ENCODE measurements at places on chromosomes 12 and 14. TPM values are rescaled to one million over a fixed set of nuclear protein-coding genes. Genes with fewer than 3 reads are reported as not detected.

The ANKS1B gene
- 13.0 TPM for total RNA-seq

DNA sequence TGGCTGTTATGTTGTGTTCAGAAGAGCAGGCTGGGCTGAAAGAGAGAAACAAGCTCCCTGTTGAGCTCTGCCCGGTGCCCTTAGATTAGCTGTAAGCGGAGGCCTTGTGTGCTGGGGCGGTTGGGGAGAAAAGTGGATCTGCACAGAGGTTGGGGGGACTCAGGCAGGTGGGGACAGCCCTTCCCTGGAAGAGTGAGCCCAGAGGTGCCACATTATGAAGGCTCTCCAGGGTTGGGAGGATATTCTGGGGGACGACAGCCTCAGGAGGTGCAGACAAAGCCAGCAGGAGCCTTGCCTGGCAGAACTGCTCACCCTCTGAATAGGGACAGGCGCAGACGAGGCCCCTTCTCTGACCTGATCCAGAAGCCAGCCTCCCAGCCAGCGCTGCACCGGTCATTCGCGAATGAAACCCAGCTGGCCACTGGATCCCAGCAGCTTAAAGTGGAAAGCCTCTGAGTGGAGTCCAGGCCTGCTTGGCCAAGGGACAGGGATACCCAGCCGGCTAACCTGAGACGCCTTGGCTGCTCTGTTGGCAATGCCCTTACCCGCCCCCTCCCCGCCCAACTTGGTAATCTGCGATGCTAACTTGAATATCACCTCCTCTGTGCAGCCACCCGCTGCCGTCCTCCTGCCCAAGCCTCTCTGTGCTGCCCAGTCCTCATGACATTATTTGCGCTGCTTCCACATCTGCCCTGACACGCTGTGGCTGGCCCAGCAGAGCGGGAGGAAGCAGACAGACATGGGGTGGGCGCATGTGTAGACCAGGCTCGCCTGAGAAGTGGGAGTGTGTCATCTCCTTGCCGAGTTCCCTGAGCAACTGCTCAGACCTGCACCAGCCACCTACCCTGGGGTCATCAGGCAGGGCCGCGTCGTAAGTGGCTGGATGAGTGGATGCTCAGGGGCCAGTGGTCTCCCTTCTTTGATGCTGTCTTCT is 5.6 kb downstream of the HIP1R start:
- no peaks in the 10 kb centered on the region for H3K36me3 ChIP-seq
- H3K27me3 ChIP-seq = no peaks in the 10 kb centered on the region
- peak overlapping the region; percentile 56 for H3K27ac ChIP-seq
- H3K4me3 ChIP-seq = no peak overlapping the region
- H3K4me1 ChIP-seq = peaks cover 6% of the 10 kb centered on the region

GRCh38 chr12:3135522-3136461 is 58.6 kb downstream of the TSPAN9 start:
- no peaks in the 10 kb centered on the region for H3K36me3 ChIP-seq
- peaks cover 3% of the 10 kb centered on the region for H3K4me1 ChIP-seq
- peak; percentile 33 for DNase-seq
- H3K27me3 ChIP-seq = no peaks in the 10 kb centered on the region
- H3K4me3 ChIP-seq = no peak overlapping the region
- no peak overlapping the region for H3K27ac ChIP-seq

DNA sequence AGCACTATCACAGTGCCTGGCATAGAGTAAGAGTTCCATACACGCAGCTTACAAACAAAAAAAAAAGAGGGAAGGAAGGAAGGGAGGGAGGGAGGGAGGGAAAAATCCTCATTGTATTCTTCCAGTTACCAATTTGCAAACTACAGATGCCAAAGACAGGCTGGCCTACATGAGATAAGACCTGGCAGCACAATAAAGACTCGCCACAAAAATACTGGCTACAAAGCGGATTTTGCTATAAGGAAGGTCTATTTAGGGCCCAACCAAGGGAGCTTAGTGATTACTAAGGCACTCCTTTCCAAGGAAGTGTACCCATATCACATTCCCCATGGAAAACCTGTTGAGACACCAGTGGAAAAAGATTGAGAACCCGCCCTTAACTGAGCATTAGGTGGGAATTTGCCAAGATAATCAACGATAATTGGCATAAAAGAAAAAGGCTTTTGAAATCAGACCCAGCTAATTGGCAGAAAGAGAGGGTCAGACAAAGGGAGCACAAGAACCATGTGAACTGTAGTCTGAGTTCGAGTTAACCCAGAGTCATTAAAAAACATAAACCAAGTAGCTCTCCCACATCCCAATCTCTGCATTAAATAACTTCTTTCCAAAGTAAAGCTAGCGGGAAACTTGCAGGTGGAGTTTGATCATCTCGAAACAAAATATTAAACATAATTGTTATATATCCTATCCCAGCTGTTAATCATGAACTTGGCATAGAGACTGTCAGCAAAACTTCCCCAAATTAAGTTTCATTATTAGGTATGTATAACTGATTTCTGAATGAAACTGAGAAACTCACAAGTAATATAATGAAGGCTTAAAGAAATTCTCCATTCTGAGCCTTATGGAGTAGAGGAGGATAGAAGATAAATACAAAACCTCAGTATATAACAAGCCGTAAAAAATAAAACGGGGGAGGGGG is 50.1 kb downstream of the PHLDA1 start:
- DNase-seq = no peak
- no peak overlapping the region for H3K4me3 ChIP-seq
- no peaks in the 10 kb centered on the region for H3K4me1 ChIP-seq
- H3K36me3 ChIP-seq = no peaks in the 10 kb centered on the region
- no peak overlapping the region for H3K27ac ChIP-seq

DNA sequence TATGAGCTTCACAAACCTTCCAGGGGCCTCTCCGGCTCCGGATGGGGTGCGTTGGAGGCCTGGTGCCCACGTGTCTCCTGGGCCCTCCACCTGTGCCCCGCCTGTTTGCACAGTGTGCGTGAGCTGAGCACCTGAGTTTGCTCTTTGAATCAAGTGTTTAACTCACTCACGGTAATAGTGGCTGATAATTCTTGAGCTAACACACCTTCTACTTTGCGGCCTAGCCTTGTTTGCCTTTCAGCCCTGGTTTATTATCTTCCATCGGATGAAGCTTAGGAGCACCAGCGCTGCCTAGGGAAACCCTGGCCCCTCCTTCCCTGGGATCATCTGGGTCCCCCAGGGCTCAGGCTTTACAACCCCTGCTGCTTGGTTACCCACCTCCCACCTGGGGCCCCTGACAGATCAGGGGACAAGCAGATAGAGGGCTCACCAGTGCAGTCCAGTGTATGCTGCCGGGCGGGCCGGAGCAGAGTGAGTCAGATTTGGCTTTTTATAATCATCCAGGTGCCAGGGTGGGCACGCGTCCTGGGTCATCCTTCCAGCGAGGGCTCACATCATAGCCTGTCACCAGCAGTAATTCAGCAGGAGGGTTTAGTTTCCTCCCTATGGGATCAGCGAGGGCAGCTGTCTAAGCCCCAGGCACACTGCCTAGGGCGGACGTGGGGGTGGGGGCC is 62.8 kb upstream of the RFLNA start:
- DNase-seq = peak; percentile 60
- H3K4me1 ChIP-seq = no peaks in the 10 kb centered on the region
- no peaks in the 10 kb centered on the region for H3K36me3 ChIP-seq
- peak overlapping the region; percentile 19 for H3K27ac ChIP-seq

DNA sequence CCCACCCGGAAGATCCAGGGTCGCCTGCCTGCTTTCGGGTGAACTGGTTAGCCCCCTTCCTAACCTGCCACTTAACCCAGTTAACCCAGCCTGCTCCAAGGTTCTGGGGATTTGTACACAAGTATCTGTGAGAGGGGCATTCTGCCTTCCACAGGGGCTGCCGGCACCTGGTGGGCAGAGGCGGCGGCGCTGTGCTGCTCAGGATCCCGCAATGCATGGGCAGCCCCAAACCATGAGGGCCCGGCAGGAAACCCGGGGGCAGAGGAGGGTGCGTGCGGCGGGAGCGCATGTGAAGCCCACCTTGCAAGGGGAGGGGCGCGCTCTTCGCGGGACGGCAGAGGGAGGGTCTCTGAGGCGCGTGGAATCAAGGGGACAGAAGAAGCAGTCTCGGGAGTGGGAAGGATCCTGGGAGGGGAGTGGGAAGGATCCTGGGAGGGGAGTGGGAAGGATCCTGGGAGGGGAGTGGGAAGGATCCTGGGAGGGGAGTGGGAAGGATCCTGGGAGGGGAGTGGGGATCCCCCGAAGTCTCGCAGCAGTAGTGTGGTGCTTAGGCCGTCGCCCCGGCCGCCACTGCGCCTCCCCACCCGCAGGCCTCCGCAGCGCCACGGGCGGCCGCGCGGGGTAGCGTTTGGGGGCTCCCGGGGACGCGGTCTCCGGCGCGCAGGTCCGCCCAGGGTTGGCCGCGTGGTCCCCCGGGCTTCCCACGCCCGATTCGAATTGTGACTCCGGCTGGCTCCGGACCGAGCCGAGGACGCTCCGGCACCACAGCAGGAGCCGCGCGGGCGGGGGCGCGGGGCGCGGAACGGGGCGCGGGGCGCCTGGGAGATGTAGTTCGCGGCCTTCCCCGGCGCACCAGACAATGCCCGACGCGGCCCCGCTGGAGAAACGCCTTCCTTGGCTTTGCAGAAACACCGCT is 4.9 kb upstream of the MTA1 start:
- DNase-seq = peak; percentile 45
- no peaks in the 10 kb centered on the region for H3K27me3 ChIP-seq
- H3K4me1 ChIP-seq = peaks cover 2% of the 10 kb centered on the region
- peak overlapping the region; percentile 37 for H3K27ac ChIP-seq
- H3K4me3 ChIP-seq = peak overlapping the region; percentile 42

DNA sequence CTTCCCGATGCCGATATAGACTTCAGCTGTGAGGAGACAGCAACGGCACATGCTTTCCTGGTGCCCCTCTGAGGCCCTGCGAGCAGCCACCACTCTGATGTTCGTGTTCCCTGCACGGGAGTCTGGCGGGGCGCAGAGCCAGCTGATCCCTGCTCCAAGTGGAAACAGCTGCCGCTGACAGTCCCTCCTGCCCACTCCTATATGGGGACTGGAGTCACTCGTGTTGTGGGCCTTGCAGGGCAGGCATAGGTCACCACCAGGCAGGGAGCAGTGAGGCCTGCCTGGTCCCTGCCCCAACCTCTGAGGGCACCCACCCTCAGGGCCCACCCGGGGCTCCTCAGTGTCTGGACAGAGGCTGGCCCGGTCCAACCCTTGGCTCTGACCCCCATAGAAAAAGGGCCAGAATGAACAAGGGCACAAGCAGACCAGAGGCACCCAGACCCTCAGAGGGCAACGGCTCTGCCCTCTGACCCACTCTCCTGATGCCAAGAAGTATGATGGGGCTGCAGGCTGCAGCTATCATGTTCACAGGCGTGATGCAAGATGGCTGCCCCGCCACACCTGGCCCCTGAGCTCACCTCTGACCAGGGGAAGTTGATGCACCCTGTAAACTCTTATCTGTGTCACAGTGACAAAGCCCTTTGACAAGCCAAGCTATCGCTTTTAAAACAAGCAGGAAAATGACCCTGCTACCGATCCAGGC is 181.6 kb downstream of the CALM1 start:
- H3K27ac ChIP-seq = no peak overlapping the region
- H3K4me1 ChIP-seq = no peaks in the 10 kb centered on the region
- DNase-seq = no peak
- H3K36me3 ChIP-seq = no peaks in the 10 kb centered on the region
- no peak overlapping the region for H3K4me3 ChIP-seq
- H3K27me3 ChIP-seq = no peaks in the 10 kb centered on the region

GRCh38 chr12:92628476-92628875 is 74.3 kb upstream of the PLEKHG7 start:
- H3K27ac ChIP-seq = no peak overlapping the region
- H3K4me1 ChIP-seq = no peaks in the 10 kb centered on the region
- DNase-seq = no peak
- H3K27me3 ChIP-seq = no peaks in the 10 kb centered on the region
- no peak overlapping the region for H3K4me3 ChIP-seq
- no peaks in the 10 kb centered on the region for H3K36me3 ChIP-seq

DNA sequence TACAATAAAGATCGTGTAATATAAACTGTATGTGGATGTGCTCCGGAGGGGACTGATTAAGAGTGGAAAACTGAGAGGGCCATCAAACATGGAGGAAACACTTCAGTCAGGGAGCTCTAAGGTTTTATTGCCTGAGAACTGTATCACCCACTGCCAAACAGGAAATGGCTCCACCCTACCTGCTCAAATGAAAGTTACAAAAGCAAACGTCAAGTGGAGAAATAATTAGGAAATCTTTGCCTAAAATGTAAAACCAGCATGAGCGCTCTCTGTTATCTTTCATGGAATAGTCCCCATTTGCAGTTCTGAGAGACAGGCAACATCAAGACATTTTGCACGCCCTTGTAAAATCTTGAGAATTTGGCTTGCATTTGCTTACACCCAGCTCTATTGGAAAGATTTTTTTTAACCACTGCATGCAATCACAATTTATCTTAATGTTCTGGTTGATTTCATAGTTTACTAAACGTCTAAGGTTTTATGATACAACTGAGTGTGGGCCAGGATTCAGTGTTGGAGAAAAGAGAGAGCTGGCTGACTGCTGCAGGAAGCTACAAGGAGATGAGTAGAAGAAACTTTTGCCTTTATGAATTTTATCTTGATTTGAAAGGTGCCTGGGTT is 344.0 kb upstream of the PRICKLE1 start:
- DNase-seq = no peak
- H3K4me1 ChIP-seq = no peaks in the 10 kb centered on the region
- H3K4me3 ChIP-seq = no peak overlapping the region
- no peaks in the 10 kb centered on the region for H3K27me3 ChIP-seq

DNA sequence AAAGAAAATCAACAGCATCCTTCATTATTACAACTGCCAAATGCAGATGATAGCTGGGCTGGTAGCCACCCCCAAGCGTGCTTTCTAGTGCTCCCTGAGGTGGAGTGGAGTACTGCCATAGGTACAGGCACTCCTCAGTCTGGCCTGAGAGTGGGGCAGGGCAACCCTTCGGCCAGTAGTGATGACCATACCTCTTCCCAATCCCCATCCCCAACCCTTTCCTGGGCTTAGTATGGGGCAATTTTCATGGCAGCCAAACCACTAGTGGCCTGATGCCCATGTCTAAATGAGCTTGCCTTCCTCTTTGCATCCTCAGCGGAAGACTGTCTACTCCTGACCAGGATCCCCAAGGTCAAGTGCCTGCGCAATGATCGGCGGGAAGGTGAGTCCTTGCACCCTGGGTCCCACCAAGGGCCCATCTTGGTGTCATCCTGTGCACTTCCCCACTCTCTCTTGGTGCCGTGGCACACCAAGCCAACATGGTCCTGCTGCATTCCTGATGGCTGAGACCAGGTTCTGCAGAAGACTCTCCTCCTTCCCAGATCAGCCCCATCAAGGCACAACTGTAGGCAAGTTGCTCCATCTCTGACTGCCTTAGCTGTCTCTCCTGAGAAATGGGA is 65.8 kb downstream of the GALNT16 start:
- H3K27ac ChIP-seq = no peak overlapping the region
- H3K4me1 ChIP-seq = no peaks in the 10 kb centered on the region
- H3K4me3 ChIP-seq = no peak overlapping the region
- DNase-seq = no peak

All from prostate gland (tissue), 2 donors.